ENCODE measurements at places on chromosomes 2 and 18.

DNA sequence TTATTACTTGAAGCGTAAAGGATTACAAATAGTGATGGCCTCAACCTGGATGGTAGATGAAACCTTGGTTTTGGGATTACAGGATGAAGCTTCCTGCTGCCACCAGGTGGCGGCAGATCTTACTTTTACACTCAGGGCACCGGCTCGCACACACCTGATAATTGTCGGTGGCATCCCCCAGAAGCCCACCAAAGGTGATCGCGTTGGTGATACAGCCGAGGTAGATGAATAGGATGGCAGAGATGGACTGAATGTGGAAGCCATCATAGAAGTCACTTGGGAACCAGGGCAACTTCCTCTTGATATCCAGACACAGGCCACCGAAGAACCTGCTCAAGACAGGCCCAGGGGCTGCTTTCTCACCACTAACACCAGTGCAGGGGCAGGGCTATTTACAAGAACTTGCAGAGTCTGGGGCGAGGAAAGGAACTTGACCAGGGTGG, 51.8 kb downstream of the MTHFD2 start:
- DNase-seq = peak; percentile 37

DNA sequence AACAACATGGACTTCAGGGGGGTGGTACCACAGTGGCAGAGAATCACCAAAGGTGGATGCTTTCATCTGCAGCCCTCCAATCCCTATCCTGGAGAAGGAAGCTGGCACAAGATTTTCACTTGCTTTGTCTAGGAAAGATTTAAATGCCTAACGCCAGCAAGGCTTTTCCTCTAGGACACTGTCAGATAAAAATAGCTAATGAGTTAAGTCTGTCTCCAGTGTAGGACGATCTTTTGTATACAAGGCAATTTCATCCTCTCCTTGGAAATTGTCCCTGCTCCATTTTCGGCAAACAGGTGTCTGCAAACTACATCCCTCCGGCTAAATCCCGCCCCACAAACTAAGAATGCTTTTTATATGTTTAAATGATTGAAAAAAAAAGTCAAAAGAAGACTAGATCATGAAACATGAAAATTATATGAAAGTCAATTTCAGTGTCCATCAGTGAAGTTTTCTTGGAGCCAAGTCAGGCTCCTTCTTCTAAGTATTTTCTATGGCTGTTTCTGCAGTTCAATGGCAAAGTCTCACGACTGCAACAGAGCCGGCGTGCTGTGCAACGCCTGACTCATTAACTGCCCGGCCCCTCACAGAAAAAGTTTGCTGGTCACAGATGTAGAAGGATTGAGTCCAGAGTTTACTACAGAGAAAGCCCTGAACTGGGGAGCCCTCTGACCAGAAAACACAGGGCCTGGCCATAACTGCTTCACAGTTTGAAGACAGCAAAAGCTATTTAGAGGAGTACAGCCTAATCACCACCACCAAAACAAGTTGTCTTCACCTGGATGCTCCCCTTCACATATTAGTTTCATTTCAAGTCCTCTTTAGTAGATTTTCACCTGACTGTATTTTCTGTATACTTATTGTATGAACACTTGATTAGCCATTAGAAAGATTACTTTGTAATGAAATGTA, 52.3 kb downstream of the PIEZO2 start:
- DNase-seq = no peak

DNA sequence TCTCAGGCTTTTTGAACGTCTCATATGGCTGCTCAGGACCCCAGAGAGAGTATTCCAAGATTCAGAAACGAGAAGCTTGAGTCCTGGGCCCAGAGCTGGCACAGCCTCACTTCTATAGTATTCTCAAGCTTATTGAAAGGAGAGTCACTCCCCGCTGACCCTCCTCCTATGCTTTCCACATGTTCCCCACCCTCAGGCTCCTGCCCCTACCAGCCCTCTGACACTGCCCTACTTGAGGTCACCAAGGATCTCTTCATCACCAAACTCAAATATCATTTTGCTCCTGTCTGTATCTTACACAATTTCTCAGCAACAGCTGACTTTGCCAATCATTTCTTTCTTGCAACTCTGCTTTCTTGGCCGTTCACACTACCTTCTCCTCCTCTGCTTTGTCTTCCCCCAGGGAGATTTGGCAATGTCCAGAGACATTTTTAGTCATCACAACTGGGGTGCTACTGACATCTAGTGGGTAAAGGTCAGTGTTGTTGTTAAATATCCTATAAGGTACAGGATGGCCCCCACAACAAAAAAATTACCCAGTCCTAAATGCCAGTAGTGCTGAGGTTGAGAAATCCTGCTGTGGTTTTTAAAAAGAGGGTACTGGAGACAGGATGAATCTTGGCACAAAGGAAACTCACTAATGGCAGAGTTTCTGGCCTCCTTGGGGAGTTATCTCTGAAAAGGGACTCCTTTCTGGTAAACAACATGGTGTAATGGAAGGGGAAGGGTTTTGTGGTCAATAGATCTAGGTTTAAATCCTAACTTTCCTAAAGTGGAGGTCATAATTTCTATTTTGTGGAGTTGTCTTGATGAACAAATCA, 26.9 kb upstream of the INSIG2 start:
- DNase-seq = no peak

DNA sequence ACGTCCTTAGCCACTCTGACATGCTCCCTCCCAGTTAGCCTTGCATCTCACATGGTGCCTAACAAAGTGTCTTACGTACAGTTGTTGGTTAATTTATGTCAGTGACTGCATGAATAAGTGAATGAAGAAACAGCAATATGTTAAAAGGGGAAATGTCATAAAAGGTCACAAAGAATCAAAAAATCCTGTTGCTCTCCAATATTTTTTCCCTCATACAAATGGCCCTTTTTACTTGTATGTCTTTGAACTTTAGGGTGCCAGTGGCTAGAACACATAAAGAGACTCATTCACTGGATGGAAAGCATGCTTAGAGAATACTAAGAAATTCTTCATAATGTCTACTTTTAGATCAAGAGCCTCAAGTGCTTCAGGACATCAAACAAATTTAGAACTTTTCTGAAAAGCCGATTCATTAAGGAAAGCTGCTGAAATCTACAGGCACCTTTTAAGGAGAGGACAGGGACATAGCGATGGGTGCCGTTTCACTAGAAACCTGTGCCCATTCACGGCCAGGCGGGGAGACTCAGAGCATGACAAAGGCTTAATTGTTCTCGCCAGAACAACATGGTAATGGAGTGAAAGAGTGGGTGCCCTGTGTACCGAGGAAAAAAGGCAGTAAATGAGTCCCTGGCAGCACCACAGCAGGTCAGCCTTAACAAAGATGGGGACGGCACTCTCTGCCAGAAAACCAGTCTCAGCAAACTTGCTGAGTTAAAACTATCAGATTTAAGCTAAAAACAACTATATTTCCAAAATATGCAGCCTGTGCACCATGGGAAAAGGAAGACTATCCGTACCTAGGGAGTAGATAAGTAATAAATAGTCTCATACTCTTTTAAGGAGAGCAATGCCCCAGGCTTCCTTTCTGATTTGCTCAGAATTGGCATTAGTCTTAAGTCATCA, 71.6 kb upstream of the SPTBN1 start:
- no peak for DNase-seq

DNA sequence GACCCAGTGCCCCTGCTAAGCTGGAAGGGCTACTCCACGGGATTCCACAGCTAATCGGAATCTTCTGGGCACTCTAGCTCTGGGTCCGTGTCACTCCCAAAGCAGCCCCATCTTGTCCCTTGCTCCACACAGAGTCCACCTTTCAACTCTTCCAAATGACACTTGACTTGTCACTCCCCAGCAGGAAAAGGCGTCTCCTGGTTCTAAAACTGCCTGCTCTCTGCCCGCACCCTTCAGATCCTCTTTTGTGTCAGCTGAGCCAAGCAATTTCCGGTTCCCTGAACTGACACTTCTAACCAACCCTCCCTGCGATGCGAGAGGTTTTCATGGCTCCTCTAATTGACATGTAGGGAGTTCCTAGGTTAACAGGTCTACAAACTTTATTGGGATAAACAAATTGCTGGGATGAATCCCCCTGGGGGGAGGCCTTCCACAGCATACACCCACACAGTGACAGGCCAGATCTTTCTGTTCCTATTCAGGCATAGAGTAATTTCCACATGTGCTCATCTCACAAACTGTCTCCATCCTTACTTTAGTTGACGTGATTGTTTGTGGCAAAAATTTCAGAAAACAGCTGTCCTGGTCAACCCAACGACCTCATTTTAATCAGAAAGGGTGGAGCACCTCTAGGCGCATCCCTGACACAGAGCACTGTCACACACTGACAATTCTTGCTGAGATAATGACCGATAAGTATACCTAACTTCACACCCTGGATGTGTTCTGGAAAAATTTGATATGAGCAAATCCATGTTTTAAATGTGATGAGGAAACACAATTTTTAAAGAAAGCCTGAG, 104.9 kb downstream of the RBMS1 start:
- peak; percentile 29 for DNase-seq

DNA sequence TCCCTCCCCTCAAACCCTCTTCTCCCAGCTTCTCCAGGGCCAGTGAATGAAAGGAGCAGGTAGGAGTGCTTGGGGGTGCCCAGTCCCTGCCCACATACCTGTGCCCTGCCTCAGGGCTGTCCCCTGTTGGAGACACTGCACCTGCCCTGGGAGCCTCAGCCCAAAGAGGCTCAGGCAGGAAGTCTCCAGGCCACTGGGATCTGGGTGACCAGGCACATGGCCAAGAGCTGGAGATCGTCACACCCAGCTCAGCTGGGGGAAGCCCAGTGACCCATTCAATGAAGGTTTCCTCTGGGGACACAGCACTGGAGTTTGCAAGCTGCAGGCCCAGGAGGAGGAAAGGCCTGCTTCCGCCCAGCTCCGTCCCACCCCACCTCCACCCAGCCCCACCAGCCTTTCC, 156.4 kb downstream of the ZFP36L2 start:
- peak; percentile 52 for DNase-seq

DNA sequence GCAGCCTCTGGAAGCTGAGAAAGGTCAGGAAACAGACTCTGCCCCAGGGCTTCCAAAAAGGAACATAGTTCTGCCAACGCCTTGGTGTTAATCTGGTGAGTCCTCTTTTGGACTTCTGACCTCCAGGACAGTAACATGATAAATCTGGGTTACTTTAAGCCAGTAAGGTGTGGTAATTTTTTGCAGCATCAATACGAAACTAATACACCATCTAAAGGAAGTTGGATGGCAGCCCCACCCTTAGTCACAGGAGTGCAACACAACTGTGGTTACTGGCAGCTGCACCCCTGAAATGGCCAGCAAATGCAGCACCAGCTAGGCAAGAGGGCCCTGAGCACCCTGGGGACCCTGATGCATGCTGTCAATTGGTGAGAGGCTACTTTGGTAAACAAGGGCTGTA, 25.8 kb downstream of the CREG2 start:
- no peak for DNase-seq

GRCh38 chr18:70994116-70994515, 705.3 kb downstream of the SOCS6 start:
- DNase-seq = no peak

- DNase-seq = no peak
These were observed 51.3 kb downstream of the MYO7B start for GRCh38 chr2:127586746-127587295.

DNA sequence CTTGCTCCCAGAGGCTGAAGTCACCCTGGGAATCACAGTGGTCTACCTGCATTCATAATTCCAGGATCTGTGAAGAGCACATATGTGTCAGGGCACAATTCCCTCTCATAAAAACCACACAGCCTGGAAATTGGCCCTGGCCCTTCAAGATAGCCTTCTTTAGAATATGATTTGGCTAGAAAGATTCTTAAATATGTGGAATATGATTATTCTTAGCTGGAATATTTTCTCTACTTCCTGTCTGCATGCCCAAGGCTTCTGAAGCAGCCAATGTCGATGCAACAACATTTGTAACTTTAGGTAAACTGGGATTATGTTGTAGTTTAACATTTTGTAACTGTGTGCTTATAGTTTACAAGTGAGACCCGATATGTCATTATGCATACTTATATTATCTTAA, 24.2 kb downstream of the ICOS start:
- no peak for DNase-seq

DNA sequence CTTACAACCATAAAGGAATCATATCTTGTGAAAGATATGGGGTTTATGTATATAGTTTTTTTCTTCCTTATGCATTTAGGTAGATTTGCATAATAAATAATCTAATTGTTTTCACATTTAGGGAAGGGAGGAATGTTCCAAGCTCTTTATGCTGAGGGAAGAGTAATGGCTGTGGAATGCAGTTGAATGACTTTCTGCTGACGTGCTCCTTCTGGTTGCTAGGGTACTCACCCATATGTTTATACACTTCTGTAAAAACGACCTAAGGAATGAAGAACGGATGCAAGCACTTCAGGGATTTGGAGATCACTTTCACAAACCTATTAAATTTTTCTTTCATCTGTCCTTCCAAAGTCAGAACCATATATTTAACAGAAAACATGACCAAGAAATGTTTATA, 29.2 kb upstream of the PPP4R1 start:
- peak; percentile 34 for DNase-seq

- no peak for DNase-seq
These were observed 177.1 kb downstream of the FAM210A start for GRCh38 chr18:13548966-13549879.

DNA sequence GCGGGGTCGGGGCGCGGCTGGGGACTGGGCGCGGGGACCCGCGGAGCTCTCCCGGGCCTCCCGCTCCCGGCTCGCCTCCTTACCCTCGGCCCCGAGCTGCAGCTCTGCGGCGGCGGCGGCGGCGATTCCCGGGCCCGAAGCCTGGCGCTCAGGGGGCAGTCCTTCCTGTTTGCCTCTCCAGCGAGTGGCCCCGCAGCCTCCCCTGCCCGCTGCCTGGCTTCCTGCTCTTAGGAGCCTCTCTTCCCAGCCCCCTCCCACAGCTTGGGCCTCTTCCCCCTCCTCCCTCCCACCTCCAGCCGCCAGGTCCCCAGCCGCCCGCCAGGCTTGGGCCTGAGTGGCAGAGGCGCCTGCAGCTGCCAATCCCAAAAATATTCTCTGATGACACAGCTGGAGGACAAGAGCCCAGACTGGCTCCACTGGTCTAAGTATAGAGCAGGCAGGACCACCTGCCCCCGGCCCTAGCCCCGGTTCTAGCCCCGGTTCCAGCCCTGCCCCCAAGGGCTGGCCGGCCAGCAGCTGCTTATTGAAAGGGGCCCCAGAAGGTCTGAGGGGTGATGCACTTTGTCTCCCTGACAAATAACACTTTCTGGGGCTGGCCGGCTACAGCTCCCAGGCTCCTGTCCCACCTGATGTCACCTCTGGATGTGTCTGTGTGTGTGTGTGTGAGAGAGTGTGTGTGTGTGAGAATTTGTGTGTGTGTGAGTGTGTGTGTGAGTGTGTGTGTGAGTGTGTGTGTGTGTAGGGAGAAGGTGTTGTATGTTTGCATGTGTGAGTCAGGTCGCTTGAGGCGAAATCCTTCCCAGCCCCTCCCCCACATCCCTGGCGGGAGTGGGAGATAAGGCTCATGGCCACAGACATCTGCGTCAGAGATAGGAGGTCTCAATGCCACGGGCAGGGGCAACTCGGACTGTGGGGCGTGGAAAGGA, at the start of gene OBSL1:
TSS of gene OBSL1 (minus strand) at position 229 of the 926 bp plus-strand sequence. CDS start 307 bp downstream, outside the sequence.
- DNase-seq = no peak

DNA sequence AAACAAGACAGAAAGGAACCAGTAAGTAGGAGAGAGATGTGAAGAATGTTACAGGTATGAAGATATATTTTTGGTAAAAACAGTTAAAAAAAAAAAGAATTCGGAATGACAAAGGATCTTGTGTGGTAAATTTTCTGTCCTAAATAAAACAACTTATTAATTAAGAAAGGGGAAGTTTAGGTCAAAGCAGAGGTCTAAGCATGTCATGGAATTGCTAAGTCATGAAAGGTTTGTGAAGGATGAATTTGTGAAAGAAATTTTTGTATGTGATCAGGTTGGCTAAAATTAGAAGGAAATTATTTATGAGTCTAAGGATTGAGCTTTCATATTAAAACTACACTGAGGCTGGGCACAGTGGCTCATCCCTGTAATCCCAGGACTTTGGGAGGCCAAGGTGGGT, 11.1 kb upstream of the ALPG start:
- no peak for DNase-seq
